Myometrial cell (primary cell): ENCODE measurements at places on chromosomes 4 and X. TPM values are rescaled to one million over a fixed set of nuclear protein-coding genes. Genes with fewer than 3 reads are reported as not detected.

The SPANXC gene
- total RNA-seq, result not detected in 2 replicates

The GUCY1A1 gene
- 0.35 TPM in 1 of 2 replicates, not detected in the other for total RNA-seq

The AREG gene
- 0.71 and 3.7 TPM in 2 replicates for total RNA-seq

The PABPC1L2A gene
- not detected in 2 replicates for total RNA-seq

The GPC4 gene
- not detected in 2 replicates for total RNA-seq

The GPR34 gene
- not detected in 2 replicates for total RNA-seq

The RNF150 gene
- 1.9 and 2.6 TPM in 2 replicates for total RNA-seq

The CABS1 gene
- total RNA-seq, result not detected in 2 replicates

The SASH3 gene
- total RNA-seq, result not detected in 2 replicates

The SSX2B gene
- not detected in 2 replicates for total RNA-seq

The ZIC3 gene
- not detected in 2 replicates for total RNA-seq

The VSIG1 gene
- total RNA-seq, result 0.35 TPM in 1 of 2 replicates, not detected in the other

The TMEM129 gene
- total RNA-seq, result 50.7 and 63.4 TPM in 2 replicates

The MAGEA12 gene
- not detected in 2 replicates for total RNA-seq

The NPY2R gene
- total RNA-seq, result not detected in 2 replicates

The RASSF6 gene
- 0.18 TPM in 1 of 2 replicates, not detected in the other for total RNA-seq

The TLR1 gene
- 1.2 and 1.9 TPM in 2 replicates for total RNA-seq

The SLC10A4 gene
- total RNA-seq, result 0.35 TPM in 1 of 2 replicates, not detected in the other

The JAKMIP1 gene
- total RNA-seq, result not detected in 2 replicates

The BOD1L1 gene
- 5.8 and 14.4 TPM in 2 replicates for total RNA-seq

The AR gene
- 3.4 and 3.7 TPM in 2 replicates for total RNA-seq

The PF4V1 gene
- total RNA-seq, result 1.6 TPM in 1 of 2 replicates, not detected in the other

The MED28 gene
- 4.3 and 8.7 TPM in 2 replicates for total RNA-seq
